ENCODE measurements at places on chromosomes 11 and 22.

DNA sequence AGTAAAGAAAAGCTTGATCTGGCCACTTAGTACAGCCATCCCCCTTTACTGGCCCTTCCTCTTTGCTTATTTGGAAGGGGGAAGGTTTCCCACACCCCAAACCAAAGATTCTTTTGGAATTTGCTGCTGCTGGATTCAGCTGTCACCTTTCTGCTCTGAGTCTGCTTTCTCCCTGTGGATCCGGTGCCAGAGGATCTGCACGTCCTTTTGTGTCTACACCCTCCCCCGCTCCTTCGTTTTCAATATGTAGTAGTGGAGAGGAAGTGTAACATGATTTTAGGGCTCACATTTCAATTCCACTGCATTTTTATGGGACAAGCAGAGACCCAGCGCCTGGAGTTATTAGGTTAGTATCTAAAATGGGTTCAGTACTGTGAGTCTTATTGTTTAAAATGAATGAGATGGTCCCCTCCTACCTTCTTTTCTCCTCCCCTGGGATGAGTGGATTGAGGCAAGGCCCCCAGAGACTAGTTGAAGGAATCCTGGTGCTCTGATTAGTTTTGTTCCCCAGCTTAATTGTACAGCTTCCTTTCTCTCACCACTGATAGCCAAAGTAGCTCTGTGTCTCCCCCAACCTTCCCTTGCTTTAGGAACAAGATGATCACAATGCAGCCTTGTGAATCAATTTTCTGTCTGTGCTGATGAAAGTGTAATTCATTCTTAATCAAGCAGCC is 30.5 kb upstream of the CABP7 start:
- no peak for DNase-seq

- DNase-seq, result no peak
Observed at GRCh38 chr11:3161309-3161708, 3.8 kb downstream of the OSBPL5 start.

DNA sequence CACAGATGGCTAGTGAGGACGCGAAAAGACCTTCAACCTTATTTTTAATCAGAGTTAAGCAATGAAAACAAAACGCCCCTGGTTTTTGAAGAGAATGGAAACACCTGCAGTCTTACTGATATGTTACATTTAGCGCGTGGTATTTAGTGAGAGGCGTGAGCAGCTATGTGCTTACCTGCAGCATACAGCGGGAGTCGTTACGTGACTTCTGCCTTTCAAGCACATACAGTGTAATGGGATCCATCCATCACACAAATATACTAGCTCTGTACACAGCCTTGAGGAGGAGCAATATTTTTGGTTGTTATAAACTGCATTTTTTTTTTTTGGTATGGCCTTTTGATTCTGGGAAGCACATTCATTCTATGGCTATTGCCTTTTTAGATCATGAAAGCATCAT is 5.5 kb downstream of the KRTAP5-2 start:
- DNase-seq, result no peak

GRCh38 chr11:95123556-95123955 is 33.9 kb downstream of the ENDOD1 start:
- no peak for DNase-seq

- no peak for DNase-seq
Observed at GRCh38 chr11:19931771-19932369, 219.2 kb downstream of the NAV2 start.

GRCh38 chr11:69207165-69207889 is 51.6 kb downstream of the SMIM38 start:
- DNase-seq, result no peak

GRCh38 chr22:20803696-20804324 is 29.9 kb downstream of the SERPIND1 start:
- DNase-seq, result peak; percentile 35

DNA sequence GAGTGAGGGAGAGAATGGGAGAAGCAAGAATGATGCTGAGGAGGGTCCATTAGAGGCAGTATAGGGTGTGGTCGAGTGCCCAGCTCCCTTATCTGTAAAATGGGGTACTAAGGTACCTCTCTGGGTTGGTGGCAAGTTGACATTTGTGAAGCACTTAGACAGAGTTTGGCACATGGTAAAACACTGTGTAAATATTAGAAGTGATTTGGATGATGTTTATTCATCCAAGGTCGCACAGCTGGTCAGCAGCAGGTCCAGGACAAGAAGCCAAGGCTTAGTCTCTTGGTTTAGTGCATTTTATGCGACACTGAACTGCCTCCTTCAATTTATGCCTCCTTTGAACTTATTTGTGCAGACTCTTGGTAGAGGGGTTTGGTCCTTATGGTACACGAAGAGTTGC is 19.4 kb downstream of the KREMEN1 start:
- no peak for DNase-seq

DNA sequence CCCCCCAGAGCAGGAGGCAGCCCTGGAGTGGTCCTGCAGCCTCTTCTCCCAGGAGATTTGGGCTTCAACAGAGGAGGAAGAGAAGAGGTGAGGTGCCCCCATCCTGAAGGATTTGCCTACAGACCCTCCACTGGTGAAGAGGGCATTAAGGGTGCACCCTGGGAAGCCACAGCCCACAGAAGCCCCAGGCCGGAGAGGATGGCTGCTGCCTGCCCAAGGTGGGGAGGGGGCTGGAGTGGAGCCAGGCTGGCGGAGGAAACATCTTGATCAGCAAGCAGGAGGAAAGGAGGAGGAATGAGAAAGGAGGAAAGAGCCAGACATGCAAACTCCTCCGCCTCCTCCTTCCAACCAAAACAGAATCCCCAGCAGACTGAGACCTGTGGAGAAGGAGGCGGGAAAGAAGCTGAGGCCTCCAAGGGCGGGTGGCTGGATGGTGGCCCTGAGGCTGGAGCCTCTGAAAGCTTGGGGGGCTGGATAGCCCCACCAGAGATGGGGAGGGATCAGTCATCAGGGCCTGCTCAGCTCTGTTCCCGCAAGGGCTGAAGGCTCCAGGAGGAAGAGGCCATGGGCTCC is 31.3 kb downstream of the ARRB1 start:
- no peak for DNase-seq

DNA sequence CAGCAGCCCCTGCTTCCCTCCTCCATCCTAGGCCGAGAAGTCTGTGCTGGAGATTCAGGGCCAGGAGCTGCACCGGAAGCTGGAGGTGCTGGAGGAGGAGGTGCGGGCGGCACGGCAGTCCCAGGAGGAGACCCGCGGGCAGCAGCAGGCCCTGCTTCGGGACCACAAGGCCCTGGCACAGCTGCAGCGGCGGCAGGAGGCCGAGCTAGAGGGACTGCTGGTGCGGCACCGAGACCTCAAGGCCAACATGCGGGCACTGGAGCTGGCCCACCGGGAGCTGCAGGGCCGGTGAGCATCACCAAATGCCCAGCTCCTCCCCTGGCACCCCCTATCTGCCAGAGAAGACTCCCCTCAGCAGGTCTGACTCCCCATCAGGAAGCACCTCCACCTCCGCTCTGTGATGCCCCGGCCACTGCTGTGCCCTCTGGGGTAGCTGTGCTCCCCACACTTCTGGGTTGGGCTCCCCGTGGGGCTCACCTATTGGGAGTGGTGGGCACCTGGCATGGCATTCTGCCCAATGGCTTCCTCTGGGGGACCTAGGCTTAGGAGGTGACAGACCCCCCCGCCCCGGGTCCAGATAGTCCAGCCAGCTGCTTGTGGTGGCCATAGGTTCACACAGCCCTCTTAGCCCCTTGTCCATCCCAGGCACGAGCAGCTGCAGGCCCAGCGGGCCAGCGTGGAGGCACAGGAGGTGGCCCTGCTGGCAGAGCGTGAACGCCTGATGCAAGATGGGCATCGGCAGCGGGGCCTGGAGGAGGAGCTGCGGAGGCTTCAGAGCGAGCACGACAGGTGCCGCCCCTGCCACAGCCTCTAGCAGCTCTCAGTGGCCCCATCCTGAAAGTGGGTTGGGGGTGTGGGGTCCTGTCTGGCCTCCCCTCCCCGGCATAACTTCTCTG is 6.6 kb upstream of the RPS6KA4 start:
- DNase-seq, result no peak

DNA sequence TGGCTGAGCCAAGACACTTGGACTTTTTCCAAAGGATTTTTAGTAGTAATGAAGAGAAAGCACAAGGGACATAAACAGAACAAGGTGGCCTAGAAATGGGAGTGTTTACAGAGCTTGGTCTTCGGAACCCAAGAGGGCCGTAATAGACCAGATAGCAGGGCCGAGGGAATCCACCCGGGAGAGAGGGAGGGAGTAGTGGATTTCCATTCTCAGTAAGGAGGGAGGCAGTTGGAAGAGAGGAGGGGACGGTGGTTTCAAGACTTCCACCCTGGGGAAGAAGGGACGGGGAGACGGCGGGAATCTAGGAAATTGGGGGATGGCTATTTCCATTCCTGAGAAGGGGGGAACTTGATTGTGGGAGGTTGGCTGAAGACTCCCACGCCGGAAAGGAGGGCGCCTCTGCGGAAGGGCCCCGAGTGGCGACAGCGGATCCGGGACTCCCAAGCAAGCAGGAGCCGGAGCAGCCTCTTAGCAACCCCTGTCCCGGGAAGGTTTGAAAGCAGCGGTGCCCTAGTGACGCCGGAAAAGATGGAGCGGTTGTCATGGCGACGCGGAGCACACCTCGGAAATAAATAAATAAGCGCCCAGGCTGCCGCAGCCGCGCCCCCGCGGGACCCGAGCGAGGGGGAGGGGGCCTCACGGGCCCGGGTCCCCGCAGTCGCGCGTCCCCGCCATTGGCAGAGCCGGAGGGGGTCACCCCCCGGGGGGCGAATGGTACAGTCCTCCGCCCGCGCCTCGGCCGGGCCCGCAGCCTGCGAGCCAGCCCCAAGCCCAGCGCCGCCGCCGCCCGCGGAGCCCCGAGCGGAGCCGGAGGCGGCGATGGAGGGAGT is 31.6 kb downstream of the EIF3F start:
- DNase-seq, result peak; percentile 5

DNA sequence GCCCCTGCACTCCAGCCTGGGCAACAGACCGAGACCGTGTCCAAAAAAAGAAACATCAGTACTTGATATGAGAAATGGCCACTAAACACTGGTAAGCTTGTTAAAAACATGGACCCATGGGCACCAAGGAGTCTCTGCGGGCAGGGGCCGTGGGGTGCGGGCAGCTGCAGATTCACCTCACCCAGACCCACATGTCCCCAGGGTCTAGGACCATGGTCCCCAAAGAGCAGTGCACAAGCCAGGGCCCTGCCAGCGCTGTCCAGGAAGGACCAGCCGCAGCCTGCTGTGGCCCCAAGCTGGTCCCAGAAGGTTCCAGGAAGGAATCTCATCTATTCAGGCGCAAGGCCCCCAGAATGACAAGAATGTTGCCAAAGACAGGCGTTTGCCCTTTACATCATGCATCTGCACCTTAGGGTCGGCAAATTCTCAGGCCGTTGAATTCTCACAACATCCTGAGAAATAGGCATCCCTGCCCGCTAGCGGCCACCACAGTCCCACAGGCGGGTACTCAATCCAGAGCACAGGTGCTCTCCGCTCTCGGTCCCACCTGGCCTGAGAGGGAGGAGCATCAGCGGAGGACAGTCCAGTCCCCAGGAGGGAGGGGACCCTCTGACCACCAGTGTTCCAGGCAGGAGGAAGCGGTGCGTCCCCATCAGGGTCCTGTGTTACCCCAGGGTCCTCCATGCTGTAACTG is 9.5 kb downstream of the YPEL1 start:
- DNase-seq, result no peak

- no peak for DNase-seq
Observed at GRCh38 chr11:1337647-1338007, 28.2 kb upstream of the TOLLIP start.

- no peak for DNase-seq
Observed at GRCh38 chr11:107783121-107783520, 71.3 kb upstream of the SLN start.

GRCh38 chr11:10308201-10308954 is 3.5 kb downstream of the ADM start:
- no peak for DNase-seq

DNA sequence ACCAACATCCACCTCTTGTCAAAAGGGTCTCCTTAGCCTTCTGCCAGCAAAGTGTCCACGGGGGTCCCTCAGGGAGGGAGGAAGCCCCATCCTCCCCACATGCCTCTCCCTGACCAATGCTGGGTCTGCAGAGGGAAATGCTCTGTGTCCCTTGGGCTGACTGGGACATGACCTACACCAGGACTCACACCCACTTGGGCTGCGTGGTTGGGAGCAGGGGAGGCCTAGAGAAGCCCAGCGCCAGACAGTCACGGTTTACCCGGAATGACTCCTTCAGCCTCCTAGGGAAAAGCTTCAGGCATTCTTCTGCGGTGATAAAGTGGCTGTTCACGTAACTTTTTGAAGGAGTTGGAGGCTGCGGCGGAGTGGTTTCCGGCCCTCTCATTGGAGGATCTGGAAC is 180.3 kb downstream of the EFCAB6 start:
- DNase-seq, result no peak

- DNase-seq, result no peak
Observed at GRCh38 chr22:46007003-46007847, 30.3 kb upstream of the WNT7B start.

GRCh38 chr11:65618763-65619162 is 3.2 kb downstream of the PCNX3 start:
- DNase-seq, result no peak

DNA sequence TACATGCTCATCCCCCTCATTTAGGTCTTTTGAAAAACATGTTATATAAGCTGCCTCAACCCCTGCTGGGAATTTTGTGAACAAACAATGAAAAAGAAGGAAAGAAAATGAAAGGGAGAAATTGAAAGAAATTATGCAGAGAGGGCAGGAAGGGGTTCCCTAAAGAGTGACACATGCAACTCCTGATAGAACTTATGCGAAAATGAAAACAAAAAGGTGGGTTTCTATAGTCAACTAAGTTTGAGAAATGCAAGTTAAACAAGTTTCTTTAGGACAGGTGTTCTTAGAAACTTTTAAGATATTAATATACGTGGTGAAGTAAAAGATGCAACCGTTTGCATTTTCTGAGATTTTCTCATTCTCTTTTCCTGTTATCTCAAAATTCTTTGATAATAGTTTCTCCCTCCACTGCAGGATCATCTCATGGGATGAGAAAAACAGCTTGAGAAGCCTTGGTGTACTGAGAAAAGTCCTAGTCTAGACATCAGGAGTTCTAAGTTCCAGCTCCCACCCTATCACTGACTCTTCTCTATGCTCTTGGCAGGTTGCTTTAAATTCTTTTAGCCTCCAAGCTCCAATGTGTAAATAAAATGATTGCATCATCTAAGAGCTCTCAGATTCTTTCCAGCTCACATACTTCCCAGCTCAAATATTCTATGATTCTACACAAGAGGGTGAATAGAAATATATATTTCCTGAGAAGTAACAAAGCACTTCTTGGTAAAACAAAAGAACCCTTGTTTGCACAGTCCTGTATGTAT is 109.2 kb downstream of the FAM76B start:
- no peak for DNase-seq

DNA sequence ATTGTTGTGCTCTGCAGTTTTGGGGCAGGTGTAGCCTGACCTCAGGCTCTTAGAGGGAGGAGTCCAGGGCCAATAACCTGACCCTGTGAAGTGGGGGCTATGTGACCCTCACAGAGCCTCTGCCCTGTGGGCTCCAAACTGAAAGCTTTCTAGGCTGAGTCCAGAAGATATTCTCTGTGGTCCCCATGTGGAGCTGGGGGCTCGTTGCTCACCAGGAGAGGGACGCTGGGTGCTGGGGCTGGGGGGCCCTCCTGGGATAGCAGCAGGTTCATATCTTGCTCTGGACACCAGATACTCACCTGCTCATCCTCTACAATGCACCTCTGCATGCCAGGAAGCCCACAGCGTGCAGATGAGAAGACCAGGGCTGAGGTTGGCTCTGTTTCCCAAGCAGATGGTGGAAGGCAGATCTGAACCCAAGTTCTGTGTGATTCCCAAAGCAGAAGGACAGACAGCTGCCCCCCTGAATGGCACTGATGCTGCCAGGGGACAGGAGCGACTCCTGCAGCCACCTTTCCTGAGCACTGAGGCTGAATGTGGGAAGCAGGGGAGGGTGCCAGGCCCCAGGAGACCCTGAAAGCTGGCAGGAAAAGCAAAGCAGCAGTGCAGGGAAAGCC is 1022.0 kb downstream of the TBC1D22A start:
- DNase-seq, result no peak

- DNase-seq, result no peak
Observed at GRCh38 chr11:134119094-134119493, 50.2 kb downstream of the JAM3 start.

Measured in thymus (tissue), 14 donors.